Endodermal cell (in vitro differentiated cells): ENCODE measurements at places on chromosomes 5 and 9. TPM values are rescaled to one million over a fixed set of nuclear protein-coding genes. Genes with fewer than 3 reads are reported as not detected.

The LCN15 gene
- 1.2 to 1.3 TPM (median 1.2 TPM) in 3 replicates for total RNA-seq

DNA sequence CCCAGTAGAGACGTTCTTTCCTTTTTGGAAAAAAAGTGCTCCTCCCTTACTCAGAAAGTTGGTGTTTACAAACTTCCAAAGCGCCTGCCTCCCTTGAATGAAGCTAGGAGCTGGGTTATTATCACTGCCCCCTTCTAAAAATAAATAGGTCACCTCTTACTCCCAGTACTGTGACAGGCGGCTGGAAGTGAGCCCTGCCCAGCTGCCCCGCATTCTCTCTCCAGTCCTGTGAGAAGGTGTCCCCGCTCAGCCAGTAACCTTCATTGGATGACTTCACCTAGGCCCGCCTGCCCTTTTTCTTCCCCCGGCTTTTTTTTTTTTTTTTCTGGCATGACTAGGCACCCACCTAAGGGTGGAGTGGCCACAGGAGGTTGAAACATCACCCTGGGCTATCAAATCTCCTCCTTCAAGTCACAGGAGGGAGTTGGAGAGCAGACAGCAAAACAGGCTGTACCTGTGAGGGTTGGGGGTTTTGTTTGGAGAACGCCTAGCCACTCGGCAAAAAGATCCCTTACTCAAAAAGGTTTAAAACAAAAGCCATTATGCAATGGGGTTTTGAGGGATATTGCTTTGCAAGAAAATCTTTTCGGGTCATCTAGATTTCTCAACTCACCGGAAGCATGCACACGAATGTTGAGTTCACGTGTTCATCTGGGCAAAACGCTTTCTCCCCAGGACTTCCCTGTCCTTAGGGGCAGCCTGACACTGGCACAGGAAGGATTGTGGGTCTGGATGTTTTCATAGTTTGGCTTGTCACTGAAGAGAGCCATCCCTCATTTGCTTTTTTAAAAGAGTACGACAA, 43.3 kb upstream of the ZNF622 start:
- H3K4me1 ChIP-seq = no peaks in the 10 kb centered on the region
- H3K27ac ChIP-seq = no peak overlapping the region
- H3K4me3 ChIP-seq = no peak overlapping the region
- H3K27me3 ChIP-seq = no peaks in the 10 kb centered on the region
- peak; percentile 85 for DNase-seq

The TMC1 gene
- 0.05 and 0.09 TPM in 2 replicates for total RNA-seq

DNA sequence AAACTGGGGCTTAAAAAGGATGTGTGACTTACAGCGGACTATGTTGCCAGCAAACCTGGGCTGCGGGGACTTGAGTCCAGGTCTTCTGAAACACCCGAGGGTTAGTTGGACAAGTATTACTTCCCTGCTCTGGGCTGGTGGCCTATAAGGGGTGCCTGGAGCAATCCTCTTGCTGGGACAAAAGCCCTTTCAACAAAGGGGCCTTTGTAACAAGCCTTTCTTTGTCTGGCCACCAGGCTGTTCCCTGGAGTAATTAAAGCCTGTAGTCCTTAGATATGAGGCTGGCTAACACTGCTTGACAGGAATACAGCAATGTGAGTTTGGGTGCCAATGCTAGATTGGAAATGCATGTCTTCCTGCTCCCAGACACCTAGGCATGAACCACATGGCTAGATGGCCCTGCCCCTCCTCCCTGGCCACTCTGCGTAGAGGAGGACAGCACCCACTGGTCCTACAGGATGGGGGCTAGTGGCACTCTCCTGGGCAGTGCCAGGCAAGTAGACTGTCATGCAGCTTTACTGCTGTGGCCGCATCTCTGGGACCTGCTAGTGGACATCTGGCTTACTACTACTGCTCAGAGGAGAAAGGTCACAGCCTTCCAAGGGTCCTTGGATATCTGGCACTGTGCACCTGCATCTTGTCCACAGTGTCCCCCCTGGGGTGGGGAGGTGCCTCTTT, 343.1 kb downstream of the ZSWIM6 start:
- no peaks in the 10 kb centered on the region for H3K4me1 ChIP-seq
- no peaks in the 10 kb centered on the region for H3K27me3 ChIP-seq
- no peak overlapping the region for H3K4me3 ChIP-seq
- H3K27ac ChIP-seq = peak overlapping the region; percentile 41
- H3K36me3 ChIP-seq = no peaks in the 10 kb centered on the region

The SAP30L gene
- total RNA-seq = 26.3 and 27.7 TPM in 2 replicates

DNA sequence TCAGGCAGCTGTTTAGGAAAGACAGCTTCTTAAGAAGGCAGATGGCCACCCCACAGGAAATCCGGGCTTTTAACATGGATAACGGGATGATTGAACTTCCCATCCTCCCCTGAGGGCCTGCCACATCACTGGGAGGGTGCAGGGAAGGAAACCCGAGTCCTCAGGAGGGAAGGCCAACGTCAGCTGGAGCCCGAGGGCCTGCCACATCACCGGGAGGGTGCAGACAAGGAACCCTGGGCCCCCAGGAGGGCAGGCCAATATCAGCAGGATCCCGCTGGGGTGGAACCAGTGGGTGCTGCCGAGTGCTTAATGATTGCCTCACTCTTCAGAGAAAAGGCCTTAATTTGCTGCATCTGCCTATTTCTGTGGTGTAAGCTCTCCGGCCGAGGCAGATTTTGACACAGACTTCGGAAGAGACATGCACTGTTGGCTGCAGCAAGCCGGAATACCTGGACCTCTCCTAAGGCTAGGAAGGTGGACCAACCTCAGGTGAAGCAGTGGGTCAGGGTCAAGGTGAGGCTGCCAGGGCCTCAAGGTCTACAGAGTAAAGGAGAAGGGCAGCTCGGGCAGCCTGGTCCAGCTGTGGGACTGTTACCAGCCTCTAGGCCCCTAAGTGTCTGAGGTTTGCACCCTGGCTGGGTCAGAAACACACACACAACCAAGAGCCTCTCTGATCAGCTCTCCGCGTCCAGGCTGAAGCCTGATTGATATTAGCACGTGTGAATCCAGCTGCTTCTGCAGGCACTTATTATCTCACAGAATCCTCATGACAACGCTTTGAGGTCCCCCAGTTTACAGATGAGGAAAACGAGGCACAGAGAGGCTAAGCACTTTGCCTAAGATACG, 14.8 kb upstream of the COL5A1 start:
- no peaks in the 10 kb centered on the region for H3K4me1 ChIP-seq
- no peak overlapping the region for H3K4me3 ChIP-seq
- DNase-seq = peak; percentile 68
- H3K36me3 ChIP-seq = no peaks in the 10 kb centered on the region
- no peaks in the 10 kb centered on the region for H3K27me3 ChIP-seq
- H3K27ac ChIP-seq = no peak overlapping the region

DNA sequence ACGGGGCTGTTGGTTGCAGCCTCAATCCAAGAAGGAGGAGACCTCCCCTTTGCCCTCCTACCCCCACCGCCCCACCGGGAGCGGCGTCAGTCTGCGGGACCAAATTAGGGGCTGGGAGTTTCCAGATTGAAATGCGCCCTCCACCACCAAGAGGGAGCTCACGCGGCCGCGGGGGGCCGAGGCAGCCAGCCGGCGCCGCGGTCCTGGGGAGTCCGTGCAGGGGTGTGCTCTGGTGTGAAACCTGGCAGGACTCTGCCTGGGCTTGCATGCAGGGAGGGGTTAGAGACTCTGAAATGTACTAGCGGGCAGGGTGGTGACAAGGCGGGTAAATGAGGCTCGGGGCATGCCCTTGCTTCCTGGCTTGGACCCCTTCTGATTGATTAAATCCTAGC, 989 bp upstream of the FBN2 start:
- no peaks in the 10 kb centered on the region for H3K36me3 ChIP-seq
- H3K4me3 ChIP-seq = peak overlapping the region; percentile 70
- no peaks in the 10 kb centered on the region for H3K4me1 ChIP-seq
- peak overlapping the region; percentile 77 for H3K27ac ChIP-seq
- no peak for DNase-seq

DNA sequence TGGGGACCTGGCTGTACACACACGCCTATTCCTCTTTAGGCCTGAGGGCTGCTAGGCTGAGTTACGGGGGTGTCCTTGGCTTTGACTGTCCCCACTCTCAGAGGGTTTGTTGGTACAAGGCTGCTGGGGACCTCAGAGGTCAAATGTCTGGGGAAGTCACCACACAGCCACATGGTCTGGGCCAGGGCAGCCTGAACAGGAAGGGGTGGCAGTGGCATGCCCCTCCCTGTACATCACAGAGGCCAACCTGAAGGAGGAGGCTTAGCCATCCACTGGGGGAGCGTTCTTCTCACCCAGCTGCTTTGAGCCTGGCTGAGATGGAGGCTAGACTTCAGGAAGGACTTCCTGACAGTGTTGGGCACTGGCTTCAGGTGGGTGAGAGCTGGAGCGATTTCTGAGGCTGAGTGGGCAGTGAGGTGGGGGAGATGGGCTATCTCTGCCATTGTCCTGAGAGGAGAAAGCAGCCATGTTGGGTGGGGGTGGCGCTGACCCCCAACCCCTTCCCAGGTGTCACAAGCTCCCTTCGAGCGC, 36.3 kb downstream of the CXXC5 start:
- H3K4me3 ChIP-seq = no peak overlapping the region
- no peaks in the 10 kb centered on the region for H3K27me3 ChIP-seq
- peak overlapping the region; percentile 27 for H3K27ac ChIP-seq
- H3K36me3 ChIP-seq = no peaks in the 10 kb centered on the region
- peaks cover 9% of the 10 kb centered on the region for H3K4me1 ChIP-seq
- no peak for DNase-seq

The LIX1 gene
- 0.11 and 0.15 TPM in 2 replicates for total RNA-seq

GRCh38 chr5:170308686-170309085, 11.1 kb upstream of the LCP2 start:
- DNase-seq = no peak
- no peak overlapping the region for H3K27ac ChIP-seq
- H3K4me3 ChIP-seq = no peak overlapping the region
- H3K36me3 ChIP-seq = no peaks in the 10 kb centered on the region
- no peaks in the 10 kb centered on the region for H3K27me3 ChIP-seq
- peaks cover 3% of the 10 kb centered on the region for H3K4me1 ChIP-seq

The CAMK4 gene
- 1.9 to 3.9 TPM (median 3.4 TPM) in 3 replicates for total RNA-seq

The CDHR2 gene
- 0.27 and 0.37 TPM in 2 replicates for total RNA-seq

DNA sequence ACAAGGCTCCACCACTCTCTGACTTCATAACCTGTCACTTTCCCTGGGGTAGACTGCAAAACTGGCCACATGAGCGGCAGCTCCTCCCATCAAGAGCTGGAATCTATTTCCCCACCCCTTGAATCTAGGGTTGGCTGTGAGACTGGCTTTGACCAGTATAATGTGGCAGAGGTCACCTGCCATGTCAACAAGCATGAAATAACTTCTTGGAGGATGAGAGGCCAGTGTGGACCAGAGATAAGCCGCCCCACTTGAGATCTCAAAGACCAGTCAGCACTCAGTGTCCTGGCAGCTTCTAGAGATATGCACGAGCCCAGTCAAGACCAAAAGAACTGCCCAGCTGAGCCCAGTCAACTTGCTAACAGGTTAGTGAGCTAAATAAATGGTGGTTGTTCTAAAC, 59.0 kb downstream of the MARCHF11 start:
- peaks cover 28% of the 10 kb centered on the region for H3K36me3 ChIP-seq
- no peak for DNase-seq
- H3K4me1 ChIP-seq = no peaks in the 10 kb centered on the region

The RANBP3L gene
- total RNA-seq = not detected in 3 replicates

The IFNA21 gene
- not detected in 2 replicates for total RNA-seq

GRCh38 chr5:68554571-68555279, 339.2 kb downstream of the PIK3R1 start:
- no peaks in the 10 kb centered on the region for H3K27me3 ChIP-seq
- peak; percentile 66 for DNase-seq

The PLPPR1 gene
- total RNA-seq = 0.59 to 1.5 TPM (median 1.1 TPM) in 3 replicates

The C5orf52 gene
- total RNA-seq = not detected in 2 replicates

DNA sequence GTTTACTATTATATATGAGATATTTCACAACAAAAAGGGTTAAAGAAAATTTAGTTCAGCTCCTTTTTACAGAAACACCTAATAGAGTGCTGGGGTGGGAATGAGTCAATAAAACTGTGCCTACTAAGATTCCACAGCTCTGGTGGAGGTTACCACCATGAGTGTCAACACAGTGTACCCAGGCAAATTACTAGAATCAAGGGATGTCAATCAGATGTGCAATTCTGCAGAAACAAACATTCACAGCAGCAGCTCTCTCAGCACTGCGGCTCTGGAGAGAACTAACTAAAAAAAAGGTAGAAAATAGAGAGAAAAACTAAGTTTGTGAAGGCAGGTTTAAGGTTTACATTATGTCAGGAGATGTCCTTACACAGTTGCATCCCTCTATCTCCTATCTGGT, 1313.0 kb downstream of the MAT2B start:
- no peak overlapping the region for H3K4me3 ChIP-seq
- H3K4me1 ChIP-seq = peaks cover 2% of the 10 kb centered on the region
- no peak for DNase-seq
- no peaks in the 10 kb centered on the region for H3K27me3 ChIP-seq
- H3K36me3 ChIP-seq = no peaks in the 10 kb centered on the region

The FGD3 gene
- 0.97 and 1.9 TPM in 2 replicates for total RNA-seq

The S1PR3 gene
- total RNA-seq = 53.6 to 99.1 TPM (median 55.4 TPM) in 3 replicates

The F2RL1 gene
- total RNA-seq = 12.4 and 13.4 TPM in 2 replicates

GRCh38 chr5:89397096-89397495, 514.1 kb upstream of the MEF2C start:
- no peaks in the 10 kb centered on the region for H3K27me3 ChIP-seq
- no peaks in the 10 kb centered on the region for H3K4me1 ChIP-seq
- H3K4me3 ChIP-seq = no peak overlapping the region
- no peaks in the 10 kb centered on the region for H3K36me3 ChIP-seq

The CRHBP gene
- total RNA-seq = 7.6 to 17.7 TPM (median 15.2 TPM) in 3 replicates

The RMND5B gene
- total RNA-seq = 36.0 and 39.8 TPM in 2 replicates

GRCh38 chr9:83403527-83404238, 134.5 kb downstream of the FRMD3 start:
- DNase-seq = peak; percentile 63
- H3K36me3 ChIP-seq = no peaks in the 10 kb centered on the region
- H3K4me1 ChIP-seq = no peaks in the 10 kb centered on the region
- H3K27me3 ChIP-seq = no peaks in the 10 kb centered on the region

GRCh38 chr9:17236147-17236546, 101.3 kb downstream of the CNTLN start:
- no peak overlapping the region for H3K27ac ChIP-seq
- H3K27me3 ChIP-seq = no peaks in the 10 kb centered on the region
- no peaks in the 10 kb centered on the region for H3K4me1 ChIP-seq
- no peak for DNase-seq
- H3K4me3 ChIP-seq = no peak overlapping the region
- H3K36me3 ChIP-seq = no peaks in the 10 kb centered on the region

- no peak for DNase-seq
- H3K27me3 ChIP-seq = no peaks in the 10 kb centered on the region
- no peaks in the 10 kb centered on the region for H3K4me1 ChIP-seq
- no peaks in the 10 kb centered on the region for H3K36me3 ChIP-seq
Measured at GRCh38 chr5:76314643-76315042, 88.4 kb upstream of the IQGAP2 start.
